Stimulated activated CD8-positive, alpha-beta memory T cell treated with anti-CD3 and anti-CD28 coated beads, Interleukin-4, amount 100 ng/mL, for 1 hour (primary cell): ENCODE measurements at places on chromosomes 13 and 19.

DNA sequence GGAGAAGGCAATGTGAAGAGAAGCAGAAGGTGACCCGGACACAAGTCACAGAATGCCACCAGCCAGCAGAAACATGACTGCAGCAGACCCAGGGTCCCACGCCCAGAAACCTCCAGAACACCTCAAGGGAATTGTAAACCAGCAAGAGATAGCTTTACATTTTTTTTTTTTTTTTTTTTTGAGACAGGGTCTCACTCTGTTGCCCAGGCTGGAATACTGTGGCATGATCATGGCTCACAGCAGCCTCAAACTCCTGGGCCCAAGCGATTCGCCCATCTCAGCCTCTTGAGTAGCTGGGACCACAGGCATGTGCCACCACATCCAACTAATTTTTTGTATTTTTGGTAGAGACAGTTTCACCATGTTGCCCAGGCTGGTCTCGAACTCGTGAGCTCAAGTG lies 10.5 kb upstream of the CEACAM20 start:
- no peak for DNase-seq

DNA sequence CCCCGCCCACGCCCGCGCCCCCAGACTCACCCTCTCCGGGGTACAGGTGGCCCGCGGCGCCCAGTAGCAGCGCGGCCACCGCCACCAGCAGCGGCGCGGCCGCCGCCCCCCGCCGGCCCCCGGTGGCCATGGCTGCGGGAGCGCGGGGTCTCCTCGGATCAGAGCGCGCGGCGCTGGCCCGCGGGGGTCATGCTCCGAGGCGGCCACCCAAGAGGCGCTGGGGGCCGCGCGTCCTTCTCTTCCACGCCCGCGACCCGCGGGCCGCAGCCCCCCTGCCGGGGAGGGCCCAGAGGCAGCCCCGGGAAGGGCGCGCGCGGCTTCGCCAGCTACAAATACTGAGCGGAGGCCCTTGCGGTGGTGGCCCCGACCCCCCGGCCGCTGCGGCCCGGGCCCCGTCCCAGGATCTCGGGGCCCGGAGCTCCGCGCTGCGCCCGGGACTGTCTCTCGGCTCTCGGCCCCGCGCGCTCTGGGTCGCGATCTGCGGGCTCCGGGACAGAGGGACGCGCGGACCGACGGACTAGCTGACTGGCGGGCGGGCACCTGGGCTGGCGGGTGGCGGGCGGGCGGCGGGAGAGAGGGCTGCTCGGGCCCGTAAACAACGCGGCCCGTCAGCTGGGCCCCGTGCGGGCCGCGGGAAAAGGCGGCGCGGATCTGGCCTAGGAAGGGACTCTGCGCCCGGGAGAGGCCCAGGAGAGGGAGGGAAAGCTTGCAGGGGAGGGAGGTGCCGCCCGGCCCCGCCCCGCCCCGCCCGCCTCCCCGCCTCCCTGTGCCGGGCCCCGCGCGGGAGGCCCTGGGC lies at the start of gene INSR:
INSR (minus strand) TSS at position 653 of the 796 bp plus-strand sequence; CDS start at position 130, 523 bp downstream.
- DNase-seq: no peak

DNA sequence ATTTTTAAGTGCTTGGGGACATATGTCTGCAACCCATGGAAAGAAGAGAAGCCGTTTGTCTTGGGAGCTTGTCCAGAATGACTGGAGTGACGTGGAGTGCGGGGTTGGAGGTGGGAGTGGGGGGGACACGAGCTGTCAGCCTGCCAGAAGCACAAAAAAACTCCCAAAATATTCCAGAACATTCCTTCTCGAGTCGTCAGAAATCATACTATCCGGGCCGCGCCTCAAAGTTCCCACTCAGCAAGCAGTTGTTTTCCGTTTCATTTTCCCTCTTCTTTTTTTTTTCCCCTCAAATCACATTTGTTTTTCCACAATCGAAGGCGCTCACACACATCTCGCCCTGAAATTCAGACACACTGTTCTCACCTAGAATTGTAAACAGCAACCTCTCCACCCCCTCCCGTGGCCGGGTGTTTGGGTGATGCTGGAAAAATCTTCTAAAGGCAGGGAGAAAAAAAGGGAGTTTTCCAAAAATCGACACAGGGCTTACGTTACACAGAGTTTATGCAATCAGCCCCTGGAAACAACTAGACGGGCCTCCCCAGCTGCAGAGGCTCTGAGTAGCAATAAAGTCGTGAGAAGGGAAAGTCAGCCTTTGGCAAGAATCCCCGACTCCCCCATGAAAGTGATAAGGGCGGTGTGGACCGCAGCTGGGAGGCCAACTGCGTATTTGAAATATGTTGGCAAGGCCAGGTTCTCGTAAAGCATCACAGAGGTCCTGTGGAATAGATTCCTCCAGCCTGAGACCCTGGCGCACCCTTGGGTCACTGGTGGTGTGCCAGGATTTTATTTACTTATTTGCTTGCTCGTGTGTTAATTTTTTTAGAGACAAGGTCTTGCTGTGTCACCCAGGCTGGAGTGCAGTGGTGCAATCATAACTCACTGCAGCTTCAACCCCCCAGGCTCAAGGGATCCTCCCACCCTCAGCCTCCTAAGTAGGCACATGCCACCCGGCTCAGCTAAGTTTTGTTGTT lies 31.2 kb upstream of the KLF2 start:
- DNase-seq: no peak

GRCh38 chr19:10518444-10519361 lies 1.5 kb upstream of the S1PR5 start:
- no peak for DNase-seq
